ENCODE measurements at places on chromosomes 6 and 20. TPM values are rescaled to one million over a fixed set of nuclear protein-coding genes. Genes with fewer than 3 reads are reported as not detected.

Gene CAGE1
- total RNA-seq, result not detected

- DNase-seq, result no peak
Measured at GRCh38 chr20:31540406-31540805, 26.2 kb downstream of the HM13 start.

Gene TNXB
- total RNA-seq, result 6.0 TPM

- DNase-seq, result no peak
Measured at GRCh38 chr20:20150241-20150640, 97.9 kb downstream of the CFAP61 start.

DNA sequence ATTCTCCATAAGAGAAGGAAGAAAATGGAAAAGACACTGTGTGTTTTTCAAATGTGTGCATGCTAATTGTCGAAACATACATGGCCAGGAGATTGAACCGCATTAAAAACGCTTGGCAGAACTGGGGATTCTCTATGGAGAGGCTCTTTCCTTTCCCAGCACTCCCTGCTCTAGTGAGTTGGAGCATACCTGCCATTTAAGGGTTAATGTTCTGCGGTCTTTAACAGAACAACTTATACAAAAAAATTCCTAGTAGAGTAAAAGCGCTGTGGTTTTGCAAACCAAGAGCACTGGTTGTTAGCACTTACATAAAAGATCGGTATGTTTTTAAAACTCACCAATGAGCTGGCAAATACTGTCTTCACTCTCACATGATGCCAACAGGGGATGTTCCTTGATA lies 1.5 kb downstream of the TAGAP start:
- DNase-seq, result no peak

Measured in glutamatergic neuron (in vitro differentiated cells).